ENCODE measurements at places on chromosomes 5 and 9.

- DNase-seq: peak; percentile 75
Observed at GRCh38 chr5:142013734-142014521, 1.1 kb upstream of the GNPDA1 start.

GRCh38 chr5:153713943-153714342, 223.5 kb downstream of the GRIA1 start:
- no peak for DNase-seq

DNA sequence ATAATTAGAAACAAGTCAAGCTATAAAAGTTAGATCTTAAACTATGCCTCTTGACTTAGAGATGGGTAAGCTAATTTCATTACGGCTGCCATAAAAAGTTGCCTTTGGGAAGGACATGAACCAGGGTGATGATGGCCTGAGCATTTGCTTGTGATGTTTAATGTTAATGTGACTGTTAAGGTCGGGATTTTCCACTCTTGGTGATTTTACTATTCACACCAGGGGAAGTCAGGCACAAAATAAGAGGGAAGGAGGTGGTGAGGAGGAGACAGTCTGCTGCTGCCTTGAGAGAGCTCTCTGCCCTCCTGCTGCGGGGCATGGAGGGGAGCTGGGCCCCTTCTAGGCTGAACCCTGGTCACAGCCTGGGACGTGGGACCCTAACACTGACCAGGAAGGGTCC, 34.4 kb downstream of the AHRR start:
- DNase-seq: peak; percentile 6

DNA sequence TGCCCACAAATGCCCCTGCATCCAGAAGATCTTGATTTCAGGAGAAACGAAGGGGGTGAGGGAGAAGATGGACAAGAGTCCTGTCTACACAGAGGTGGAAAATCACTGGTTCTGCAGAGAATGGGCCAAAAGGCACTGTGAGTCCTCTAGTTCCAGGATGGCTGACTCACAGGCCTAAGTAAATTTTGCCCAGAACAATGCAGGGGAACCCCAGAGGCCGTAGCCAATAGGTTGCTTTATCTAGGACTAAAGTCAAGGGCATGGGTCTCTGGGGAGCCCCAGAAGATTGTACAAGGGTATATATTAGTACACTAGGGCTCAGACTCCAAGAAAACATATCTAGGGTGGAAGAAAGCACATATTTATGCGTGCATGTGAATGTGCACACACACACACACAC, 98.0 kb downstream of the SLIT3 start:
- DNase-seq: peak; percentile 30

GRCh38 chr9:111407813-111408212, 76.4 kb downstream of the ECPAS start:
- DNase-seq: no peak

- DNase-seq: no peak
Observed at GRCh38 chr5:53089481-53089991, 20.0 kb downstream of the MOCS2 start.

GRCh38 chr9:133224762-133225161, 15.7 kb upstream of the OBP2B start:
- no peak for DNase-seq
